Right renal cortex interstitium (tissue), 3 donors: ENCODE measurements at places on chromosomes 5 and 9. TPM values are rescaled to one million over a fixed set of nuclear protein-coding genes. Genes with fewer than 3 reads are reported as not detected.

The TTC39B gene
- polyA plus RNA-seq: 7.1 TPM

DNA sequence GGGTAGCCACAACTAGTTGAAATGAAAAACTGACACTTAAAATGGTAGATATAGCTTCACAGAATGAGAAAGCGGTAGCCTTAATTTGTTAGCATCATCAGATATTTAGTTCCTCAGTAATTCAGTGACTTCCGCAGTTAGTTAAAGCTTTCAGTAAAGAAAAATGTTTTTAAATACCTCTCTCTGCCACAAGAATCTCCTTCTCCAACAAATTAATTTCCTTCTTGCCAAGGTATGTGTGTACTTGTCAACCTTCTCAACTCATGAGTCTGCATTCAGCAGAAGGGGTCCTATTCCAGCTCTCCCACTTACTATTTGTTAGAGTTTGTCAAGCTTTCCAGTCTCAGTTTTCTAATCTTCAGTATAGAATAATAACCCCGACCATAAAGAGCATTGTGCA lies 26.3 kb upstream of the ERAP1 start:
- DNase-seq: no peak

The KLF4 gene
- 6.6 TPM for polyA plus RNA-seq

DNA sequence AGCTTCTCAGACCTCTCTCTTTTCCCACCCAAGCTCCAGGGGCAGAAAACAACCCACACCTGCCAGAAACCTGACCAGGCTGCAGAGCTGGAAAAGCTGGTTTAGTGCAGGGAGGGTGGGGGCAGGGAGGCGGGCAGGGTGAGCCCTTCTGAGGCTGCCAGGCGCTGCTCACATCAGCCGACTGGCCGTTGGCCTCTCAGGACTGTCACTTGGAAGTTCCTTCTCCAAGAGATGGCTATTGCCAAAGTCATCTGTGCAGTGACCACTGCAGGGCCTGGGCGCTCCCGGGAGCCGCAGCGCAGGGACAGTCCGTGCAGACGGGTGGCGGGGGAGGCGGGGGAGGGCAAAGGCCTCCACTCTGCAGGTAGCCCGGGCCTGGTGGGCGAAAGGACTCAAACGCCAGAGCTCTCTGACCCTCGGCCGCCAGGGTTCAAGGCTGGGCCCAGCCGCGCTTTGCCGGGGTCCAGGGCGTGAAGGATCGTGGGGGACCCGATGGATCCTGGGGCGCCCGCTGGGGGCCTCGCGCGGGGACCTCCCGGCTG lies 205.0 kb upstream of the IER5L start:
- no peak for DNase-seq

DNA sequence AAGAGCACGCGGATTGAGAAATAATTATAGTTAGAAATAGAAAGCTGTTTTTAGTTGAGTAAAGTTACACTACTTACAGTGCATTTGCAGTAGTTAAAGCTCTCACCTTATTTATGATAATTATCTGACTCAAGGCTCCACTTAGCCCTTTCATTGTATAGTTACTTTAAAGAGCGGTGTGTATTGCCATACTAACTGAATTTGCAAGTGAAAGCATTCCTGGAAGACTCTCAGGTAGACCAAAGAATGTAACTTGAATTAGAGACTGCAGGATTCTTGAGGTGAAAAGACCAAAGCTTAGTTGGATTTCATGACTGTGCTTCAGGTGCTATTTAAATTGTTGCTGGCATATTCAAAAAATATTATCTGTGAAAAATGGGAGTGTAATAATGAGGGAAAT lies 4.2 kb upstream of the RASA1 start:
- no peak for DNase-seq

DNA sequence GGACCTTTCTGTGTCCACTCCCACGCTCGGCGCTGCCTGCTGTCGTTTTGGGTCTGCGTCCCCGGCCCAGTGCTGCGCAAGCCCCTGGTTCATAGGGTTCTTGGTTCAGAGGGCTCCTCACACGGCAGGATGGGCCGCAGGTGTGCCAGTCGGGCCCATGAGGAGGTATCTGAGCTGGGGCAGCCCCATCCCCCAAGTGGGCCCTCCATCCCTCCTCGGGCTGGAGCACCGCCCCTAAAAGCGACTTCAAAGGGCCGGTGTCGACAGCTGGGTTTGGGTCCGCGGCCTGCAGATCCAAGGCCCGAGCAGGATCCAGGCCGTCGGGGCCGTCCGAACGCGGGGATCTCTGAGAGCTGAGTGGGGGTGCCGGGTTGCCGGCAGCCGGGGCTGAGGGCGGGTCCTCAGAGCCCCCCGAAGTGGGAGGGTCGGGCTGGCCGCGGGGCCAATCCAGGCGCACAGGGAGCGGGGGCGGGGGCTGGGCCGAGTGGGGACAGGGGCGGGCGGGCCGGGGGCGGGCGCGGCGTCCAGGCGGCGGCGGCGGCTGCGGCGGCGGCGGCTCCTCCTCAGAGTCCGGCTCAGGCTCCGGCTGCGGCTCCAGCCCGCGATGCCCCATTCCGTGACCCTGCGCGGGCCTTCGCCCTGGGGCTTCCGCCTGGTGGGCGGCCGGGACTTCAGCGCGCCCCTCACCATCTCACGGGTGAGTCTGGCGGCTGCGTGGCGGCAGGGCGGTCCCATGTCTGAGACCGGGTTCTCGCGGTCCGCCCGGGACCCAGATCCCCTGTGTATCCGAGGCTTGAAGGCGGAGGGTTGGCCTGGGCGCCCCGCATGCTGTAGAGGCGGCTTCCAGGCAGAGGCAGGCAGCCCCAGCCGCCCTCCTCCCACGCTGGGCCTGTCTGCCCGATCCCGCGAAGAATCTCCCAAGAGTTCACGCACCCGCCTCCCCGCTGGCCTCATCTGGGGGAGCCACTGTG lies at the start of gene PDLIM4:
Gene PDLIM4 (plus strand): TSS at position 566 of the 971 bp plus-strand sequence. CDS start 39 bp downstream, at position 605.
- no peak for DNase-seq

The PCDHGA3 gene
- 3.1 TPM for polyA plus RNA-seq

DNA sequence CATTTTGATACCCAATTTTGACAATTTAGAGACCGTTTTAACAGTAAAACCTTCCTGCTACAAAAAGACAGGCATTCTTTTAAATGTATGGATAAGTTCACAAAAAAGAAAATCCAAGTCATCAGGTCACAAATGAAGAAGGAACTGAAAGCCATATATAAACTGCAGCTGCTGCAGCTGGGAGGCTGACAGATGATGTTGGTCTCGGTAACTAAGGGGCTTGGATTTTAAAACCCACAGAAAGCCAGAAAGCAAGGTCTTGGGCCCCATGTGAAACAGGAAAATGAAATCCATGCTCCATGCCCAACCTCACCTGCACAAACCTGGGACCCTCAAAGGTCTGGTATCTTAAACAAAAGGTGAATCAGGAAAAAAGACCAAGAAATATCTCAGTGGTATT lies 15.7 kb upstream of the C5orf34 start:
- DNase-seq: no peak

The SPATA31D4 gene
- not detected for polyA plus RNA-seq

The IGFBPL1 gene
- polyA plus RNA-seq: 1.9 TPM

DNA sequence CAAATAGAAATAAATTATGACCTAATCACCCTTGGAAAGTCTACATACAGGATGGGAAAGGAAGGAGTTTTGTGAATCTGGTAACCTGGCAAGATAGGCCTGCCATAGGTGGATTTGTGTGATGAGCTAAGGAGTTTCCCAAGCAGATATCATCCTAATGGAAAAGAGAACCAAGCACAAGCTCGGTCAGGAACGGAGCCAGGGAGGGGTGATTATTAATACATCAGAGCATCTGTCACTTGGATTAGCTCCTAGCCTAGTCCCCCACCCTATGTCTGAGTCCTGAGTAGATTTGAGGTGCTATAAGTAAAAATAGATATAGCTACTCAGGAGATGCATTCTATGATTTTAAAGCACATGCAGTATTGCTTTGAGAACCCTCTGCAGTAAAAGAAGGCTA lies 57.3 kb upstream of the SMARCA2 start:
- DNase-seq: no peak

DNA sequence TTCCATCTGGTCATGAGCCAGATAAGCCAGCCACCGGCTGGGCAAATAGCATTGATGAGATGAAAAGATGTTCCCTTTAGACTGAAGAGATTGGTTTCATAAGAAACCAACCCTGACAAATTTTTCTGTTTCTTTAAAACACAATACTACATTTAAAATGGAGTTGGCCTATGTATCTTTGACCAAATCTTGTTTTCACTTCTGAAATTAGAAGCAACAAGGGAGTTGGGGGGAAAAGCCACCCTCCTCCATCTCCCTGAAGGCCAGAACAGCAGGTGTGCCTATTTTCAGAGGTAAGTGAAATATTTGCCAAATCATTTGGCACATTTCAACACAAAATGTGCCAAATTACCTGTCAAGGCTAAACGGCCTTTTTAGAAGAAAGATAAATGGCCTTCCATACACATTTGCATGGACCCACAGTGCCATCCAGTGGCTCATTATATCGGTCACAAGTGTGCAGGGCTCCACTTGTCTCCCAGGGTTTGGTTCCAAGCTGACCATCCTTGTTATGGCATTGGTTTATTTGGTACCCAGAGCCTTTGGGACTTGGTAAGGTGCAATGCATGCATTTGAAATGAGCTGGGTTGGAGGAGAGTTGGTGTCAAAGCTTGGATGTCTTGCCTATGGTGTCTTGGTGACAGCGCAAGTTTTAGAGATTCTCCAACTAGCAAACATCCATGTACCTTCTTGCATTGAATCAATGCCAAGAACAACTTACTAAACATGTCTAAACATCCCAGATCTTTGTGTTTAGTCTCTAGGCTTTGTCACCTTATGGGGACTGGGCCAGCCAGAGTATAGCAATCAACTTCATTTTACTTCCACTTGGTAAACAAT lies 372.0 kb upstream of the KIF2A start:
- peak; percentile 36 for DNase-seq

DNA sequence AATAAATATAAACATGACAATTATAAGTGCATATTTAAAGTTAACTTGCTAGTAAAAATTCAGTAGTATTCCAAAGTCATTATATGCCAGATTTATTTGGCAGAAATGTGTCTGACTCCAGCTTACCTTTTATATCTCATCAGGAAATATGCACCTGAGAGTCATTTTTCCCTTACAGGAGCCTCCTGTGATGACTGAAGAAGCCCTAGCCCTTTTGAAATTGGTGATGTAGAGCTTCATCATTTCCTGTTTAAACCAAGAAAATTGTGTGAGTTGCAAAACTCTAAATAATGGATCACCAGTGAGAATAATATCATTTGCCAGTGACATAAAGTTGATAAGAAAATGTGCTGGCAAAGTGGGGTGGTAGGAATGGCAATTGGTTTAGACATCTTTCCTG lies 42.1 kb upstream of the CTNND2 start:
- no peak for DNase-seq

DNA sequence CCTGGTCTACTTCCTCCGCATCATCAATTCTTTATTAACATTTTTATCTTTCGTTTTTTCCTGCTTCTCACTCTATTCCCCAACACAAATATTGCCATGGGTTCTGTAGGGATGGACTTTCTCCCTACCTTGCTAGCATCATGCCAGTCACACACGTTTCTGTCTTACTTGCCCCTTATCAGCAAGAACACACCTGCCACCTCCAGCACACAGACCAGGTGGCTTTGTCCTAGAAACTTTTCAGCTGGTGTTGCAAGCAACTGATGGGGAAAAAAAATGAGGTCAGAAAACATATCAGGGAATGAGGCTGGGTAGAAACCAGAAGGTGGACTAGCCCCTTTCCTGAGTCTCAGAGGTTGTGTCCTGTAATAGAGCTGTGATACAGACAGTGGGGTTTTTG lies 5.8 kb downstream of the SH3RF2 start:
- no peak for DNase-seq

The SPATA31E1 gene
- 0.03 TPM for polyA plus RNA-seq
